NCI-H1048 (cell line): ENCODE measurements at places on chromosomes 11 and 22.

GRCh38 chr11:130024361-130024760, 21.7 kb upstream of the PRDM10 start:
- no peak for DNase-seq

- DNase-seq, result no peak
Measured at GRCh38 chr22:44271732-44272400, 40.9 kb downstream of the SHISAL1 start.

- no peak for DNase-seq
Measured at GRCh38 chr11:117017456-117017855, 80.8 kb downstream of the SIK3 start.

DNA sequence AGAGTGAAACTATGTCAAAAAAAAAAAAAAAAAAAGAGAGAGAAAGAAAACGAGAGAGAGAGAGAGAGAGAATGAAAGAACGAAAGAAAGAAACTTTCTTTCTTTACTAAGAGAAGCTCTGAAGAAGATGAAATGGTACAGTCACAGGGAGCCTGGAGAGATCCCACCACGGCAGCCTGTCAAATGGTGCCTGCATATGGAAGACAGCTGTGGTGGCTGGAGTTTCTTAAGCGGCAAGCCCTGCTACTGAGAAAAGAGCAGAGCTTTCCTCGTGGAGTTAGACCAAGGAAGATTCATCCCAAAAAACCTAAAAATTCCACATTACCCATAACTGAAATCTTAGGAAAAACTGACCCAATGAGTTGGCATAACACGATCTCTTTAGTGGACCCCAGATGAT, 66.7 kb downstream of the MICAL3 start:
- DNase-seq, result no peak
